Astrocyte of the hippocampus (primary cell): ENCODE measurements at places on chromosomes 11 and 22.

- DNase-seq = no peak
Measured at GRCh38 chr22:23410411-23410810, 169.7 kb downstream of the IGLL1 start.

GRCh38 chr11:74341921-74342320 lies 30.5 kb upstream of the P4HA3 start:
- DNase-seq = no peak

DNA sequence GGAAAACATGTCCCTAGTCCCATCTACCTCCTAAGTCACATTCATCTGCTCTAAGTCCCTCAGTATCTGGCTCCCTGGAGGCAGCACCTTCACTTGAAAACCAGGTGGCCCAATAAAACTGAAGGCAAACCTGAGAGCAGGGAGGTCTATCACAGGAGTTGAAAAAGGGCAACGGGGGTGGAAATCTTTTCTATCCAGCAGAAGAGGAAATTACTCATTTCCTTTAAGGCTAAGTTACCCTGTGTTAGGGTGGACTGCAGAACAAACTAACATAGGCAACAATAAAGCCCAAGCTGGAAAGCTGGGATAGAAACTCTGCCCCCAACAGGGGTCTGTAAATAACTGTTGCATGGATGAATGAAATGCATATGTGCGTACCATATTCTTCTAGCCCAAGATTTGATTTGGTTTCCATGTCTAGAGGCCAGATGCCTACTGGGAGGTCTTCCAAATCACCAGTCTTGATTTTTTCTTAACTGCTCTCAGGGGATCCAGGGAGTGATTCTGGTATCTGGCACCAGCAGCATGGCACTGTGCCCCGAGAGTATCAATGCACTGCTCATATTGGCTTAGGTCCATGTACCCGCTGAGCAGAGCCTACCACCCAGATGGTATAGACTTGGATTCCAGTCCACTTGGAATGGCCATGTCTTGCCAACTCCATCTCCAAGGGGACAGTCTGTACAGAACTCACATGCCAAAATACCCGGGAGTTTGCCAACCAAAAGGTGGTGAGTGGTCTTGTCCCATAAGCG lies 350.0 kb upstream of the NCAM1 start:
- DNase-seq = no peak

GRCh38 chr11:35011389-35011788 lies 95.0 kb downstream of the PDHX start:
- DNase-seq = no peak

- no peak for DNase-seq
Measured at GRCh38 chr11:773830-774229, 3.5 kb downstream of the GATD1 start.

GRCh38 chr22:38849811-38850210 lies 6.0 kb upstream of the NPTXR start:
- DNase-seq = no peak
